Activated T-cell treated with anti-CD3 and anti-CD28 coated beads for 4 hours (primary cell): ENCODE measurements at places on chromosomes 16 and 17.

- no peak for DNase-seq
Observed at GRCh38 chr17:2122641-2123302, 67.9 kb downstream of the HIC1 start.

DNA sequence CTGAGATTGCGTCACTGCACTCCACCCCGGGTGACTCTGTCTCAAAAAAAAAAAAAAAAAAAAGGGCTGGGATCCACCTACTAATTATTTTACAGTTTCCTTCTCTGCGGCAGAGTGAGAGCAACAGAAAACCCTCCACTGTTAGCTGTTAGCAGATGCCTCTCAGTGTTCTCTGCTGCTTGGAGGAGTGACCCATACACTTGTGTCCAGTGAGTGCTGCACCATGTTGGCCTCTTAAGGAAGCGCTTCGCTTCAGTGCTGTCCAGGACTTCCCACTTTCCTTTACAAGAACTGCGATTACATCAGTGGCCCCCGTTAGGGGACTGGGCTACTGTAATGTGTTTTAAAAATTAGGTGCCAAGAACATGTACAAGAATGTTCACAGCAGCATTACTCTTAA is 18.4 kb upstream of the CLEC18B start:
- no peak for DNase-seq

- no peak for DNase-seq
Observed at GRCh38 chr16:66701026-66701425, 4.5 kb upstream of the CMTM4 start.

- no peak for DNase-seq
Observed at GRCh38 chr17:73288534-73289302, 23.1 kb downstream of the CDC42EP4 start.

GRCh38 chr17:68383443-68384321 is 73.6 kb downstream of the WIPI1 start:
- peak; percentile 4 for DNase-seq

DNA sequence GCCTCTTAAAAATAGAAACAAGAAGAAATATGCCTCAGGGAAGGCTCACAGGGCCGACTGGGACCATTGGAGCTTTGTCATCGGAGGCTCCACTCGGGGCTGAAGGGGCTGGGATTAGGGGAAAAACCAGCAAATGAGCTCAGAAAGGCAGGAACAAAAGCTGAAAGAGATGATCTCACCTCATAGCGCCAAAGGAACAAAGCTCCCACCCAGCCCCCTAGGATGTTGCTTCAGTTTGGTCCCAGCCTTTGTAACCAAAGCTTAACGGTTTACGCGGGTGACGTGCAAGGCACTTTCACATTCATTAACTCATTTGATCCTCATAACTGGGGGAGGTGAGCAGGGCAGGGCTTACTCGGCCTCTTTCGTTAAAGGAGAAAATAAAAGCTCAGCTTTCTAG is 168.5 kb upstream of the DYNLRB2 start:
- DNase-seq = no peak

GRCh38 chr16:2857451-2858244 is at the start of gene PRSS22:
Gene PRSS22, minus strand, starts transcription at chr16:2858170. Its CDS starts 66 bp downstream, at chr16:2858104.
- DNase-seq = no peak

GRCh38 chr17:59488805-59489204 is 76.6 kb upstream of the DHX40 start:
- no peak for DNase-seq
